ENCODE measurements at places on chromosomes 2 and 18.
A peak's percentile ranks its signal among the peaks of the same experiment; 100 is the strongest.

- no peaks in the 10 kb centered on the region for H3K36me3 ChIP-seq
- no peak overlapping the region for H3K4me3 ChIP-seq
- no peaks in the 10 kb centered on the region for H3K4me1 ChIP-seq
- H3K27ac ChIP-seq: peak overlapping the region; percentile 68
- H3K27me3 ChIP-seq: no peaks in the 10 kb centered on the region
- DNase-seq: no peak
Measured at GRCh38 chr2:20823917-20824316, 1.0 kb upstream of the LDAH start.

DNA sequence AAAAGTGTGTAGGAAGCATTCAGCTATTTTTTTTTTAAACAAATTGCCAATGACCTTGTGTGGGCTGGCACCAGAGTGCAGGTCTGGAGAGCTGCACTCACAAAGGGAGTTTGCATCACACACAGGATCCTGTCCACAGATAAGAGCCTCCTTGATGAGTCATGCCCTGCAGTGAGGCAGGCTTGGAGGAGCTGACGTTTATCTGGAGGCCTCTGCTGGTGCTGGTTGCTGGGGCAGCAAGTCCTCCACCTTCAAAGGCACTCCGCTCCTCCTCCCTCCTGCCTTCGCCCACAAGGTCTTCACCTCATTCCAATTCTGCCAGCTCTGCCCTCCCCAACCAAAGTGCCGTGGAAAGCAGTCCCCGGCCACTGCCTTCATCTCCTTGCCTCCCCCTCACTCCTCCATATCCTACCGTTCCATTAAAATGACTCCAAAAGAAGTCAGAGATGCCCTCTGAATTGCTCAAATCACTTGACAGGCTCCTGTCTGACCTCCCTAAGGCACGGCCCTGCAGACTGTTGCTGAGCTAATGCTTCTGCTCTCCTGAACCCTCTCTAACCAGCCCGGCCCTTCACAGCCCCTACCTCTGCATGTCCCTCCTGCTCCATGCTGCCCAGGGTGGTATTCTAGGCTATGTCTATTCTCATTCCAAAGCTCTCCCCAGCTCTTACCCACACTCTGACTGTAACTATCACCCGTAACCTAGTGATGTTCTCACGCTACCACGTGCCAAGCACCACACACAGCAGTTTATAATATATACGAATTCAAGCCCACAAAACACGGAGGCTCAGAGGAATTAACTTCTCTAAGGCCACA, 30.9 kb downstream of the LONRF2 start:
- no peak overlapping the region for H3K4me3 ChIP-seq
- DNase-seq: no peak
- peaks cover 18% of the 10 kb centered on the region for H3K4me1 ChIP-seq
- H3K36me3 ChIP-seq: no peaks in the 10 kb centered on the region
- peaks cover 2% of the 10 kb centered on the region for H3K27me3 ChIP-seq

DNA sequence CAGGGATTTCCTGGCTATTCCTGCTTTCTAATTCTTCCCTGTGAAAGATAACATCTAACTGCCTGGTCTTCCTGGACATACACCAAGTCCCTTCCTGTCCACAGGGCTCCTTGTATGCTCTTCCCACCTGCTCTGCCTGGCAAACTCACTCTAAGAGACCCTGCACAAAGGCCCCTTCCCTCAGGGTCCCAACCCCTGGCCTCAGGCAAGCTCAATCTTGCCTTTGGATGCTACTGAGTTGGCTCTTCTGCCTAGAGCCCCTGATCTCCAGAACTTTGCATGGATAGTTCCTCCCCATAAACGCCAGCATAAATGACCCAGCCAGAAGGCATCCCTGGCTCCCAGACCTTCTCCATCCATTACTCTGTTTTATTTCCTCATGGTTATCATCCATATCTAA, 98.3 kb upstream of the OTOS start:
- DNase-seq: no peak
- no peaks in the 10 kb centered on the region for H3K27me3 ChIP-seq
- no peaks in the 10 kb centered on the region for H3K36me3 ChIP-seq
- H3K4me1 ChIP-seq: peaks cover 22% of the 10 kb centered on the region

- DNase-seq: no peak
- H3K4me3 ChIP-seq: no peak overlapping the region
- H3K36me3 ChIP-seq: no peaks in the 10 kb centered on the region
- H3K27me3 ChIP-seq: no peaks in the 10 kb centered on the region
- peaks cover 17% of the 10 kb centered on the region for H3K4me1 ChIP-seq
Measured at GRCh38 chr2:217919781-217920351, 82.9 kb downstream of the TNS1 start.

- DNase-seq: no peak
- no peaks in the 10 kb centered on the region for H3K4me1 ChIP-seq
- H3K36me3 ChIP-seq: no peaks in the 10 kb centered on the region
- H3K27ac ChIP-seq: no peak overlapping the region
- H3K4me3 ChIP-seq: no peak overlapping the region
Measured at GRCh38 chr2:103879101-103879500, 974.8 kb upstream of the POU3F3 start.

- H3K27me3 ChIP-seq: no peaks in the 10 kb centered on the region
- DNase-seq: no peak
- H3K27ac ChIP-seq: no peak overlapping the region
- H3K36me3 ChIP-seq: no peaks in the 10 kb centered on the region
- no peak overlapping the region for H3K4me3 ChIP-seq
Measured at GRCh38 chr2:231935815-231936214, 9.6 kb upstream of the NPPC start.

- DNase-seq: no peak
- H3K27ac ChIP-seq: no peak overlapping the region
- H3K4me3 ChIP-seq: no peak overlapping the region
- no peaks in the 10 kb centered on the region for H3K27me3 ChIP-seq
Measured at GRCh38 chr2:190786404-190787166, 94.0 kb upstream of the GLS start.

- no peak overlapping the region for H3K27ac ChIP-seq
- H3K27me3 ChIP-seq: no peaks in the 10 kb centered on the region
- H3K36me3 ChIP-seq: no peaks in the 10 kb centered on the region
- no peak for DNase-seq
Measured at GRCh38 chr2:138137949-138138348, 173.7 kb downstream of the HNMT start.

GRCh38 chr2:231378026-231378722, 17.3 kb upstream of the B3GNT7 start:
- no peaks in the 10 kb centered on the region for H3K36me3 ChIP-seq
- no peak overlapping the region for H3K4me3 ChIP-seq

- DNase-seq: no peak
- H3K36me3 ChIP-seq: no peaks in the 10 kb centered on the region
- no peaks in the 10 kb centered on the region for H3K27me3 ChIP-seq
- no peak overlapping the region for H3K4me3 ChIP-seq
- H3K4me1 ChIP-seq: peaks cover 2% of the 10 kb centered on the region
Measured at GRCh38 chr2:151297882-151298281, 8.4 kb upstream of the NMI start.

DNA sequence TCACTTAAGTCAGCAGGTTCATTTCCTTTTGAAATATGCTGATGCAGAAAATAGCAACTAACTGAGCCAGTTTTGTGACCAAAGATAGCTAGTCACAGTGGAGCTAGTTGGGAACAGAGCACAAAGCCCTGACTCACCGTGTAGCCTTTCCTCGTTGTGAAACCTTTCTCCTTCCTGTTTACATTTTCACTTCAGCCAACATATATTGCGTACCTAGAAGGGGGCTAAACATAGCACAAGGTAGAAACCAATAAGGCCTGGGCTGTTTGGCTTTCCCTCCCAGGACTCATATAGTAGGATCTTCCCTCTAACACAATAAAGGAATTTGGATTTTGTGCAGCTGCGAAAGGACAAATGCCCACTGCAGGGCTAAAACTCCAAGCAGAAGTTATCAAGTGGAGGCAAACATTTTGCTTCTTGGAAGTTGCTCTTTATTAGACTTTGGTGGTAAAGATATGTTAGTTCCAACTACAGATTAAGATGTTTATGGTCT, 24.5 kb upstream of the LPIN2 start:
- H3K36me3 ChIP-seq: no peaks in the 10 kb centered on the region
- DNase-seq: no peak
- no peak overlapping the region for H3K27ac ChIP-seq
- H3K4me1 ChIP-seq: peaks cover 8% of the 10 kb centered on the region
- H3K27me3 ChIP-seq: no peaks in the 10 kb centered on the region

DNA sequence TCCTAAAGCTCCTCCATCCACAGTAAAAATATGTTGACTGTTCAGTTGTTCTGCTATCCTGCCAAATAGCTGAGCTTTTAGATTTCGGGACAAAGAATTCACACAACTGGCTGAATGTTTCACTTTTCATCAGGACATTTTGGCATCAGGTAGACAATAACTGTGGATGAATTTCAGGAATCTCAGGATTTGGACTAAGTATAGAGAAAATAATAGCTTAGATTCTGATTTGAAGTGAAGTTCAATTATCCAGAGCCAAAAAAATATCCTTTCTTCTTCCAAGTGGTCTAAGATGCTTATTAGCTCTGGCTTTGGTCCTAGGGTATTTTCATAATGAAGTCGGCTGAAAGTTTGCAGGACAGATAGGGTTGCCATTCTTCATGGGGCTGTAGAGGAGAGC, 16.1 kb downstream of the KCNE4 start:
- H3K27ac ChIP-seq: no peak overlapping the region
- H3K36me3 ChIP-seq: no peaks in the 10 kb centered on the region
- no peak overlapping the region for H3K4me3 ChIP-seq
- no peaks in the 10 kb centered on the region for H3K27me3 ChIP-seq
- no peaks in the 10 kb centered on the region for H3K4me1 ChIP-seq
- no peak for DNase-seq

DNA sequence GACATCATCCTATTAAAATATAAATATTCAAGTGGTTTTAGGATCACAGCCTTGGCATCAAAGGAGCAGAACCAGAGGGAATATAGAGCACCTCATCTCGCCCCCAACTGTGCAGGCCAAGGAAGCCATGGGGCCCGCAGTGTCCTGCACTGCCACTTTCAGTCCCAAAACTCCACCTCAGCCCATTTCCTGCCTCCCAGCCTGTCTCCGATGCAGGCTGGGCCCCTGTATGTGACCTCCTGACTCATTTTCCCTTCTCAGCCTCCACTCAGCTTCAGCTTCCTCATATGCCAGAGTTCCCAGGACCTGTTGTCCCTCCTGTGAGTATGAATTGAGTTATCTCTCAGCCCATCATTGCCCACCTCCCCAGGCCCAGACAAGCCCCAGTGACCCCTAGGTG, 72.9 kb upstream of the GLI2 start:
- no peaks in the 10 kb centered on the region for H3K36me3 ChIP-seq
- no peaks in the 10 kb centered on the region for H3K4me1 ChIP-seq
- H3K4me3 ChIP-seq: no peak overlapping the region
- DNase-seq: no peak
- no peak overlapping the region for H3K27ac ChIP-seq

GRCh38 chr18:62045316-62045715, 141.5 kb downstream of the PIGN start:
- H3K4me1 ChIP-seq: no peaks in the 10 kb centered on the region
- H3K36me3 ChIP-seq: no peaks in the 10 kb centered on the region
- no peak overlapping the region for H3K27ac ChIP-seq
- H3K27me3 ChIP-seq: no peaks in the 10 kb centered on the region

DNA sequence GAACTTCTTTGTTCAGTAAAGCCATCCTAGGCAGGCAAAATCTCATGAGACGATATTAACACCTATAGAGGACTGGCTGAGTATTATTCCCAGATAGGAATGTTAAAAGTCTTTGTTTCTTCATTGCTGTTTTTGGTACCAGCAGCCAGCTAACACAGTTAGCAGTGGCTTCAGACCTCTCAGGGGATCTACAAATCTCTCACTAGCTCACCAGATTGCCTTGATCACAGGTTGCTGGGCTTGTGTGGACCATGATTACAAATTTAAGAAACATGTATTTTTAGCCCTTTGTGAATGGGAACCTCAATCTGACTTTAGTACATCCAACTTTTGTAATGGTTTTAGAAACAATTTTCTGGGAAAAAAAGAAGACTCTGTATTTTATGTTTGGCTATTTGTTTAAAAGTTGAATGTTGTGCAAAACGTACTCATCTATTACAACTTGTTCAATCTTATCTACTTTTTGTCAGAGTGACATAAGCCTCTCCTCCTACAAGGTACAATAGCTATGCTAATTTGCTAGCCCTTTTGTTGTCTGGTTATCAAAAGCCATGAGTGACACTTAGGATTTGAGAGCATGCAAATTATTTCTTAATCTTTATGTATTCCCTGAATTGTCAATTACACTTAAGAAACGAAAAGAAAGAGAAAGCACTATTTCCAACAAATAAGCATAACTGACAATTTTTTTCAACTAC, 693.1 kb downstream of the ERBB4 start:
- no peak overlapping the region for H3K27ac ChIP-seq
- H3K36me3 ChIP-seq: no peaks in the 10 kb centered on the region

- no peak overlapping the region for H3K4me3 ChIP-seq
- no peaks in the 10 kb centered on the region for H3K27me3 ChIP-seq
- no peak overlapping the region for H3K27ac ChIP-seq
Measured at GRCh38 chr2:231568098-231568784, 24.4 kb upstream of the TEX44 start.

GRCh38 chr2:149579972-149580882, 7.3 kb downstream of the MMADHC start:
- H3K4me3 ChIP-seq: no peak overlapping the region
- DNase-seq: no peak
- no peaks in the 10 kb centered on the region for H3K27me3 ChIP-seq
- peaks cover 2% of the 10 kb centered on the region for H3K4me1 ChIP-seq

GRCh38 chr2:181397331-181397730, 59.9 kb upstream of the ITGA4 start:
- no peaks in the 10 kb centered on the region for H3K36me3 ChIP-seq
- DNase-seq: no peak
- H3K27ac ChIP-seq: no peak overlapping the region
- no peak overlapping the region for H3K4me3 ChIP-seq

DNA sequence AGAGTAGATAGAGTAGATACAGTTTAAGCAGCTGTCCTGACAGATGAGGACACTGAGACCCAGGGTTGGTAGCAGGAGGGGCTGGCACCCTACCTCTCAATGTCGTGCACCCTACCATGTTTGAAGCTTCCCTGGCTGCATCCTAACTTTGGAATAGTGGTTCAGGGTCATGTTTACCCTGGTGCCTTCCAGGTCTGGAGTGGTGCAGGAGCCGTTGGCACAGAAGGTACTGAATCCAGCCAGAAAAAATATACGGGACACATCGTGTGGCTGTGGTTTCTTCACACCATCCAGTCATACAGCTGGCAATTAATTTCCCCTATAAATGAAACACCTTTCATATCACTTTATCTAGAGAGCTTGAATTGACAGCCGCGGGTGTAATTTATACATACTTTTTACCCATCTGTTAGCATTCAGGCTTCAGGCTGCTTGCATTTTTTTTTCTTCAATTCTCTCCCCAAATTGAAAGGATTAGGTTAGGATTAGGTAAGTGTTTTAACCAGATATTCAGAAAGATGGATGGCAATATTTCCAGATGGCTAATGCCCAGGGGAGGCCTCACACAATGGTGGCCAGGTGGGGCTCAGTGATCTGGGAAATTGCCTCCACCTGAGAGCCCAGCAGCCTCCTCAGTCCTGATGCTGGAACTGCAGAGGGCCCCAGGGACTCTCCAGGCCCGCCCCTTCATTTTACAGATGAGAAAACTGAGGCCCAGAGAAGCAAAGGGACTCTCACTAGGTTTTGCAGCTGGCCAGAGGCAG, 127.0 kb downstream of the CELF4 start:
- no peaks in the 10 kb centered on the region for H3K27me3 ChIP-seq
- no peak for DNase-seq
- H3K36me3 ChIP-seq: no peaks in the 10 kb centered on the region
- H3K4me1 ChIP-seq: peaks cover 3% of the 10 kb centered on the region
- no peak overlapping the region for H3K27ac ChIP-seq

Data from RWPE2 (cell line).